ENCODE measurements at places on chromosomes 6 and 20.

DNA sequence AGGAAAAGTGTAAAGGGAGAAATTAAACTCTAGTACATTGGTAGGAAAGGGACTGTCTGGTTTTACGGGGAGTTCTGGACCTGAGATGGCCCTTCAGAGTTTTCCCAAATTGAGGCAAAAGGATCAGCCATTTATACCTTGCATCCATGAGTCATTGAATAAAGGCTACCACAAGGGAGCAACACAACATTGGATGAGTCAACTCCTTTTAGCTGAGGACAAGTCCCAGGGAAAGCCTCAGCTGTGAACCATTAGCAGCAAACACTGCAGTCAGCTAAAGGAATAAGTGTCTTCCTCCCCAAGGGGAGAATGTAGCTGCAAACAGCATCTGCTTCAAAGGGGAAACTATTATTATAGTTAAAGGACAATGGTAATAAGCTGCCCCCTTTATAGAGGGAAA, 468.7 kb upstream of the ID4 start:
- DNase-seq = no peak

- no peak for DNase-seq
Measured at GRCh38 chr6:39282774-39283173, 31.4 kb downstream of the KCNK17 start.

DNA sequence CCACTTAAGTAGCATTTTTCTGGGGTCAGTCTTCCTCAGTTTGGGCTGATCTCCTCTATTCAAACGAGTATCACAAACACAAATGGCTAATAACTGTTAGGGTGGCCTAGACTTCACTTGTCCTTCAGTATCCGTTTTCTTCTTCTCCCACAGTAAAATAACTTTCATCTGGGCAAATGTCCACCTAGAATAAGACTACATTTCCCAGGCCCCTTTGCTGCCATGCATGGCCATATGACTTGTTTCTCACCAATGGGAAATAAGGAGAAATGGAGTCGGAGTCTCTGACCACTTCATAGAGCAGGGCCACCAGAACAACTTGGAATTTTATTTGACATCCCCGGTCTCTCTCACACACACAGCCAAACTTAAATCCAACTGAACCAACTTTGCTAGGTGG, 51.4 kb downstream of the SULF2 start:
- DNase-seq = no peak

- DNase-seq = no peak
Measured at GRCh38 chr6:148612043-148612442, 134.8 kb upstream of the UST start.

DNA sequence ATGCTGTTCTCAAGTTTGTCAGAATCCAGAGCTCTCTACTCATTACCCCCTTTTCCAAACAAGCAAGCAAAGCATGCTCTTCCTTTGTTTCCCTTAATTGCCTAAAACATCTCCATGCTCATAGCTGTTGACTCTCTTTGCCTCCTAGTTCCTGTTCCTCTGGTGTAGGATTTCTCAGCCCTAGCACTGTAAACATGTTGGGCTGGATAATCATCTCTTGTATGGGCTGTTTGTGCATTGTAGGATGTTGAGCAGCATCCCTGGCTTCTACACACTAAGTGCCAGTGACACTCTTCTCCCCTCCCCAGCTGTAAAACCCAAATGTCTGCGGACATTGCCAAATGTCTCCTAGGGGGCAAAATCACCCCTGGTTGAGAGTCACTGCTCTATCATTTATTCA, 14.0 kb downstream of the PPARD start:
- DNase-seq = no peak

DNA sequence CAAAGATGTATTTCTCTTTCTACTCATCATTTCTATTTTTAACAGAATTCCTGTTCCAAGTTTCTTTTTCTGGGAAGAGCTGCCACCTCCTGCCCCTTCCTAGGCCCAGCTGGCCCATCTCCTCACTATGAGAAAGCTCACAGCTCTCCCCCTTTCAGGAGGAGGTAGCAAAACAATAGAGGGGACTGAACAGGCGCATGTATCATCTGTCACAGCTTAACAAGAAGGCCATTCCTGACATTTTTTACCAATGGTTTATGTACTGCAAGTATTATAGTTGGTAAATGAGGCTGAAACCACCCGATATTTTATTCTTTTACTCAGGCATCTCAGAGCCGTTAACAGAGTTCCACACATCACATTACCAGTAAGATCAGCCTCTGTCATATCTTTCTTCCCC, 103.7 kb upstream of the MTHFD1L start:
- no peak for DNase-seq

- no peak for DNase-seq
Measured at GRCh38 chr20:54772893-54773642, 297.7 kb downstream of the DOK5 start.

DNA sequence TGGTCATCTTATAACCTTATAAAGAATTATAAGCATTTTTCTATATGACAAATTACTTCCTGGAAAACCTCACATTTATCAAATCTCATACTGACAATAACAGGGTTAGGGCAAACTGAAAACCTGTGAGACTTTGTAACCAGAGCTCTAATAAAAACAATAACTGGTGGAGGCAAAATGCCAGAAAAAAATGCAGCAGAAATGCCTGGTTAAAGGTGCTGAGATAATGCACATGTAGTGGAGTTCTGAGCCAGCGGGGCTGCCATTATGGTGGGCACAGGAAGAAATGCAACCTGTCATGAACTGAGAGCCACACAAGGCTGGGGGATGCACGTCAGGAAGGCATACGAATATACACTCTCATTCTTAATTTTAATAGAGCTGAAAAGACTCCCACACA, 53.0 kb downstream of the NCOA6 start:
- no peak for DNase-seq

DNA sequence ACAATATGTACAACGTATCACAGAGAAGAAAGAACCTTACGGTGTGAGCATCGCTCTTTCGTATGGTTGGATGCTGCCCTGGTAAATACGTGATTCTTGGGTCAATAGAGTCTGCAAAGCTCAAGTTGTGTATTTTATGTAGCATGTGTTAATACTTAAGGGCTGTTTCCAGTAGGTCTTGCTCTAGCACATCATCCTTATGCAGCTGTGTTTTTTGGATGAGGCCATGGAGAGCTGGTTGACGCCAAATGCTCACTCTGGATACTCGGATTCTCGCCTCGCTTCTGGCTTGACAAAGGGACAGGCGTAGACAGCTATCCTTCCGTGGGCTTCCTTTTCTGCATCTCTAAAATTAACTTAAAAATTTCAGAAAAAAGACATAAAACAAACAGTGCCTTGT, 38.9 kb downstream of the SNRNP48 start:
- DNase-seq = no peak

DNA sequence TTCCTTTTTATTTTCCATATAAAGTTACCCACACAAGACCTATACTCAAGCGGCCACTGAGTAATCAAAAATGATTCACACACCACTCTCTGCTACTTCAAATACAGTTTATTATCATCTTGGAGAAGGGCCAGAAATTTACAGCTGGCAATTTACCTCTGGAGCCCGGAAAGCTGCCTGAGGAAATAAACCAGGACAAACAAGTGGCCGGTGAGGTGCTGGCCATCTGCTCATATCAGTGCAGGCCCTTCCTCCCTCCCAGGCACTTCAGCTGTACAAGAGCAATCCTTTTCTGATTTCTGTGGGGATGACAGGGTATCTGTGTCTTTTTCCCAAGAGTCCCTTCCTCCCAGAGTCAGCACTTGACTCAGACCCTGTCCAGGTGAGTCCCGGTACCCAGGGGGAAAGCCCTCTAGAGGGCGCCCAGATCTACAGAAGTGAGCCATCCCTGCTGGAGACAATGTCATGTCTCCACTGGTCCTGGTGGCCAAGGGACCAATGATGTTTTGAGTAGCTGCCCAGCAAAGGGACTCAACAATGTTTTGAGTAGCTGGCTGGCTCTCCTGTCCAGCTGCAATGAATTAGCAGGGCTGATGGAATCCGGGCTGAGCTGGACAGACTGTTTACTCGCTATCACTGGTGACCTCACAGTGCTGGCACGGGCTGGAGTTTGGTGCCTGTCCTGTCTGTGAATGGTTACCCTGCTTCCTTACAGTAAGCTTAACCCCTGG, 23.6 kb downstream of the LRP11 start:
- DNase-seq = peak; percentile 48

- no peak for DNase-seq
Measured at GRCh38 chr6:22622351-22622750, 53.0 kb downstream of the HDGFL1 start.

- DNase-seq = no peak
Measured at GRCh38 chr6:25916789-25917490, 13.6 kb downstream of the SLC17A2 start.

- DNase-seq = no peak
Measured at GRCh38 chr20:44477151-44477550, 1.5 kb downstream of the TTPAL start.
